ENCODE measurements at places on chromosomes 6 and 20.

DNA sequence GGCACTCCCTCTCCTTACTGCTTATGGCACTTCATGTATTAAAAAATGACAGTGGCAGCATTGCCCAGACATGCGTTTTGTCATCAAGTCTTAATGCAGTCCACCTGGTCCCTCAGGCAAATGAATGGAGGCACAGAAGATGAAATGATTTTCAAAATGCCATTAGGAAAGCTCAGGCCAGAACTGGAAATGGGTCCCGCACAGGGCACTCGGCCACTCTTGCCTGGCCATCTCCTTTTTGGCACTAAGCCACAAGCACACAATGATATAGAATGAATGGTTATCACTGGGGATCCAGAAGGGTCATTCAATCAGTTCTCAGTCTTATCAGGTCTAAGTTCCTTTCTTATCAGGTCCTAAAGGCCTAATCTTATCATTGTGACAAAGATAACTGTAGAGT, 15.6 kb downstream of the MAS1 start:
- no peak for DNase-seq

DNA sequence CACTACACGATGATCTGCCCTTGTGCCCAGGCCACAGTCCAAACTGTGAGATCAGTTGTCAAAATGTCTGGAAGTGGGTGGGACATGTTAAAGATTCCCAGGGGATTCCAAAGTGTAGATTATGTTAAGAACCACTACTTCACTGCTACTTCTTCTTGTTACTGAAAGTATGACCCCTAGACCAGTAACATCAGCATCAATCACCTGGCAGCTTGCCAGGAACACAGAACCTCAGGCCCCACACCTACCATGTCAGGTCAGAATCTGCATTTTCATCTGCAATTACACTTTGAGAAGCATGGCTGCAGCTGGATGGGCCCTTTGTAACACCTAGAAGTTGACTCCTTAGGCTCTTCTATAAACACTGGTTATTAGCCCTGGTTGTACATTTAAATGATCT, 36.1 kb downstream of the RFPL4B start:
- no peak for DNase-seq

DNA sequence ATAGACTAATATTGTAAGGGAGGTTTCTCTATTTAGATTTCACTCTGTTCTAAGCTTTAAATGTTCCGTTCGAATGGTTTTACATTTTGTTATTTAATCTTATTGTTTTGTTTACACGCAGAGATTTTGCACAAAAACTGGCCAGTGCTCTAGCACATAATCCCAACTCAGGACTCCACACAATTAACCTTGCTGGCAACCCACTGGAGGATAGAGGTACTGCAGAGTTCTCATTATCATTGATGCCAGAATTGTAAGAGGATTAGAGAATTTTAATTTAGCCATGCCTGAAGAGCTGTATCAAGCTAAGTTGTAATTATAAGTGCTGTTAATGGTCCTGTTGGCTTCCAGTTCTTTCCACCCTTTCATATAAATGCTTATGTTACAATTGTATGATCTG, 179.7 kb upstream of the SCGN start:
- no peak for DNase-seq

DNA sequence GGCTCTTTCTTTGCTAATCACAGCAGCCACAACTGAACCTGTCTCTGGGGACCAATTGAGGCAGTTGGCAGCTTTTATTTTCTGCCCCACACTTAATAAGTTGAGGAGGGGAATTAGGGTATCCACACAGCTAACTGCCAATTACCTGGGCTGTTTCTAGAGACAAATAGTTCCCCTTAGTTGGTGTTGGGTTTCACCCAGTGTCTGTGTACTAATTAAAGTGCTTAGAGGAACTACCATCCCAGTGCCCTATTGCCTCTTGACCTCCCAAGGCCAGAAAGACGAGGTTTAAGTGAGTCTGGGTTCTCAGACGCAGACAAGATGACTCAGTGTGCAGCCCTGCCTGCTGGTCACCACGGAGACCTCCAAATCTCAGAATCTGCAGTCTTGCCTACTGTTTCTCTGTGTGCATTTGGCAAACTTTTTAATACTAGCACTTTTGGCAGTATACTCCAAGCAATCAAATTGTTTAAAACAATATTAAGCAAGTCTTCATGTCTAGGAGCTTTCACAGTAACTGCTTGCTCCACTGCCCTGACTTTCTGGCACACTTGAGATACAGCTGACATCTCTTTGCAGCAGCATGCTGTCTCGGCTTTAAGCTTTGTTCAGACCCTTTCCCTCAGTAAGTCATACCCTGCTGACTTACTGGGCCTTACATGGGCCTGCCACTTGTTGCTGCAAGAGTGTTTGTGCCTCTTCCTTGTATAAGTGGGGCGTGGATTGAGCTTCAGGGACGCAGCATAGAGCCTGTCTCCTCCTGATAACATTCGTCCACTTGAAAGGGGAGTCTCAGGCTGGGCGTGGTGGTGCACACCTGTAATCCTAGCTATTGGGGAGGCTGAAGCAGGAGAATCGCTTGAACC, 31.9 kb downstream of the STK35 start:
- no peak for DNase-seq

DNA sequence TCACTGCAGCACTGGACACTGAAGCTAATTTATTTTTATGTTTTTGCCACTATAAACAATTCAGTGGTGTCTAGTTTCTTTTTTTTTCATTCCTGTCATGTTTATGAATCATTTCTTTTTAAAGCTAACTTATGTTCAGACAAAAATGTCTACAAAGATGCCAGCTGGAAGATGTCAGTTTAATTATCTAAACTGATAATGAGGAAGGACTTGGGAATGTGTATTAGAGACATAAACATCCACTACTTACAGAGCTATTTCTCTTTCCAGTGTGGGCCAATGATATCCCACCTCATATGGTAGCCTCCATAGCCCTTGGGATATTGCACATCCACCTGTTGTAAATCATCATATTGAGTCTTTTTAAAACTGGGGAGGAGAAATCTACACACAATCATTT, 132.1 kb upstream of the FAM184A start:
- no peak for DNase-seq

GRCh38 chr6:11164717-11165646, 53.5 kb upstream of the ERVFRD-1 start:
- DNase-seq = no peak

- no peak for DNase-seq
These were observed 63.2 kb upstream of the TIAM2 start for GRCh38 chr6:154931711-154932424.

GRCh38 chr20:58399926-58400325, 10.9 kb downstream of the VAPB start:
- DNase-seq = no peak

DNA sequence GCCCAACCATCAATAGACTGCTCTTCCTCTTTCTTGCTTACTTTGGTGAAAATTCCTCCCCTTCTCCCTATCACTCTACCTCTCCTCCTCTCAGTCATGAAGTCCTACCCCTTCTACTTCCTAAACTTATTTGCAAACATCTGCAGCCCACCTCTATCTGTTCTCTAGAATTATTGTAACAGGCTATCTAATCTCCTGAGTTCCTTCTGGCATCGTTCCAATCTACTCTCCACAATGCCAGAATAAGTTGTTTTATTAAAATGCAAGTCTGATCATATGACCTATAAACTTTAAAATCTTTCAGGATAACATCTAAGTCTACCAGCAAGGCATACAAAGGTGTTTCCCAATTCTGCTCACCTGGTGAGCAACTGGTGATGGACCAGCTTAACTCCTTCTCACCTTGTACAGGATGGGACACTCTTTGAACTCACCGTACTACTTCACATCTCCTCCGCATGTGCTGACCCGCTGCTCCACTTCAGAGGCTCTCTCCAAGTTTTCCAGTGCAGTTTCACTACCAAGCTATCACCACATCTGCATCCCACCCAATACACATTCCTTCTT, 7.9 kb downstream of the CD164 start:
- no peak for DNase-seq

- no peak for DNase-seq
These were observed 398.3 kb downstream of the C6orf118 start for GRCh38 chr6:164911151-164911550.

GRCh38 chr6:79525272-79526100, 11.7 kb downstream of the LCA5 start:
- no peak for DNase-seq

GRCh38 chr6:57247603-57248002, 25.5 kb upstream of the RAB23 start:
- no peak for DNase-seq

- no peak for DNase-seq
These were observed 2.5 kb upstream of the SPATS1 start for GRCh38 chr6:44339763-44340625.

DNA sequence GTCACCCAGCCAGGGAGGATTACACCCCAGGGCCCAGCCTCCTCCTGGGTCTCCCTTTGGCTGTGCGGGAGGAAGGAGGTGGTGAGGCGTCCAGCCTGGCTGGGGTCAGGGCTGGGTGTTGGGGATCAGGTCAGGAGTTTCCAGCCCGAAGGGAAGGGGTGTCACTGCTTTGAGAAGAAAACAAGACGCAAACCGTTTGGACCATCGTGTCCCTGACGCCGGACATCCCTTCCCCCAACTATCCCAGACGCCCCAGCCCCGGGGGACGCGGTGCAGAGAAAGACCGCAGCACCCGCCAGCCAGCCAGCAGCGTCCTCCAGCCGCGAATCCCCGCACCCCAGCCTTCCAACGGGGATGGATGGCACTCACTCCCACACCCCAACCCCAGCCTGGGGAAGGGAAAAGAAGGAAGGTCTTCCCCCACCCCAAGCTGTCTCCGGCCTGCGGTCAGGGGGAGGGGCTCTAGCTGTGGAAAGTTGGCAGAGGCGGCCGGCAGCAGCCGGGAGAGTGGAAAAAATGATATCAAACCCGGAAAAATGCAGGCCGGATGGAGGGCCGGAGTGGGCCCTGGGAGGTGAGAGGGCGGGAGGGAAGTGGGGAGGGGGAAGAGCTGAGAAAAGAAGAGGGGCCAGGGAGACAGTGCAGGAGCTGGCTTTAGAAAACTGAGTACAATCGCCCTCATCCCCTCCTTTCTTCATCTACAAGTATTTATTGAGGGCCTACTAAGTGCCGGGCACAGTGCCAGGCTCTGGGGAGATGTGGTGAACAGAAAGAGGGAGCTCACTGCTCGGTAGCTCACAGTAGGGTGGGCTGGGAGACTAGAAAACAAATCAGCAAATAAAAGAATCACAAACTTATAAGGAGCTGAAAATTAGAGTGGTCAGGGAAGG, 10.6 kb downstream of the REM1 start:
- DNase-seq = no peak

- no peak for DNase-seq
These were observed 9.6 kb downstream of the CCM2L start for GRCh38 chr20:32019563-32020463.

- no peak for DNase-seq
These were observed 159.4 kb upstream of the CITED2 start for GRCh38 chr6:139533573-139534471.

- no peak for DNase-seq
These were observed 15.1 kb upstream of the HIVEP2 start for GRCh38 chr6:142960098-142960497.

- DNase-seq = no peak
These were observed at the start of gene C20orf141 for GRCh38 chr20:2814587-2815051. Gene C20orf141 (plus strand): TSS chr20:2814987. CDS start chr20:2815185, 198 bp downstream.

DNA sequence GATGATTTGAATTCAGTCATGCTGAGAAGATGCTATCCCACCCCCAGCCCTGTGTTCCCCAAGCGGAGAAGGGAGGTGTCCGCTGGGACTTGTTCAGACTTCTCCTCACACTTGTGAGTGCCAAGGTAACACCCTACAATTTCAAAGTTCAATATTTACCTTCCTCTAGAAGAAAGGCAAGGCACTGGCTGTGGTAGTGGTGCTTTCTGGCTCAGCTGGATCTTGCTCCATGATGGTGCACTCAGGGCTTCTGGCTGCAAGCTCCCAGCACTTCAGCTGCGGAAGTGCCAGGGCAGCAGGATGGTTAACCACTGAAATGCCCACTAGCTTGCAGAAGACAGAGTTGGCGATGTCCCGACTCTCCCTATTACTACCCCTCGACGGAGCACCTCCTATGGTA, 135.4 kb downstream of the MTFR2 start:
- DNase-seq = no peak

GRCh38 chr6:46583721-46584120, 68.9 kb downstream of the CYP39A1 start:
- no peak for DNase-seq

DNA sequence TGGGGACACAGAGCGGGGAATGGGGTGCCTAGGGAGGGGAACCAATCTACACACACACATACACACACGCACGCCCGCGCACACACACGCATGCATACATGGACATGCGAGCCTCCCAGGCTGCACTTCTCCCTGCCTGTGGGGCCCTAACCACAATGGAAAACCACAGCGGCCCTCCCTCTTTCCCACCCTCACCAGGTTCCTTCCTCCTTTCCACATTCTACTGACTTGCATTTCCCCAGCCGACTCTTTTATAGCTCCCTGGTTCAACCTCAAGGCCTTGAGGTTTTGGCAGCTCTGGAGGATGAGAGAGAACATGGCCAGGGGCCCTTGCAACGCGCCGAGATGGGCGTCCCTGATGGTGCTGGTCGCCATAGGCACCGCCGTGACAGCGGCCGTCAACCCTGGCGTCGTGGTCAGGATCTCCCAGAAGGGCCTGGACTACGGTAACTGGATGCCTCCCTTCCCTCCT, at the start of gene BPI:
Gene BPI, plus strand, starts transcription at position 249 of the 472 bp plus-strand sequence. Its CDS starts 68 bp downstream, at position 317.
- DNase-seq = no peak

- no peak for DNase-seq
These were observed 44.5 kb upstream of the STMND1 start for GRCh38 chr6:17057322-17057721.

DNA sequence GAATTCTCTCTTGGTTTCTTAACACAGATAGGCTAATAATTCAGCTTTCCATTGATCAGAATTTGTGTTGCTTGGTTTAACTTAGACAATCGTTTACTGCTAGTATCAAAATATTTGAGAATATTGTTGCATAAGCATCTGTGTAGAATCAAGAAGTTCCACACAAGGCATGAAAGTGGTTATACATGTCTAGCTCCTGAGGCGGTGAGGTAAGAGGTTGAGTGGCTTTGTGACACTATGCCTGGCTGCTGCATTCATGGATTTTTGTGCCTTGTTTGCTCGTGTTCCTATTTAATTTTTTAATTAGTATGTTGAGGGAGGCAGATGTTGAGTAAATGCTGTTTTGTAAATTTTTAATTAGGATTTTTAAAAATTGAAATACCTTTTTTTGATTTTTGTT, 10.2 kb downstream of the PKIB start:
- no peak for DNase-seq

DNA sequence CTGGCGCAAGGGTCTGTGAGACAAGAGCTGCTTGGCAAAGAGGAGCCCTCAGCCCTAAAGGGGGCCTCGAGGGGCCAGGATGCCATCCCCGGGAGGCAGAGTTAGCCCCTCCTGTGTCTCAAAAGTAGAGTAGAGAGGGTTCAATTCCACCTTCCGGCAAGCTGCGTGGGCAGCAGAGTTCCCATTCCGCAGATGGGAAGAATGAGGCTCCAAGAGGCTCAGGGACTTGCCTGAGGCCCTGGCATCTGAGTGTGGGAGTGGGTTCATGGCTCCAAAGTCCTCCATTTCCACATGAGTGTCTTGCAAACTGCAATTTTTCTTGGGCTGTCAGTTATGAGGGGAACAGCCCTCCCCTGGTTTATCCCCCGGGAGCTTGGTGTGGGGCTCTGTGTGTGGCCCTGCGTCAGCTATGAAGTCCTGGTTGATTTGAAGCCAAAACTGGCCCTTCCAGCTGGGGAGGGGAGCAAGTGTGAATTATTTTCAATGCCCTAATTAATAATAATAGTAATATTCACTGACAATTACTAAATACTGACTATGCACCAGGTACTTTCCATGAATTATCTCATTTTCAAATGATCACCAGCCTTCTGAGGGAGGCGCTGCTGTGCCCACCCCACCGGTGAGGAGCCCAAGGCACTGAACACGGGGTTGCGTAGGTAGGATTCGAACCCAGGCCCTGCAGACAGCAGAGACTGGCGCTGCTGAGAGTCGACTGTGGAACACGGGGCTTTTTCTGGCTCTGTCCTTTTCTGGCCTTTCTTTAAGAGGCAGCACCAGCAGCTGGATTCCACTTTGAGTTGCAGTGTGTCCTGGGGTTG, 153.0 kb upstream of the PTPN1 start:
- no peak for DNase-seq

Measured in thymus (tissue), 14 donors.